HT1080 (cell line): ENCODE measurements at places on chromosomes 5 and 9.

- DNase-seq: peak; percentile 65
These were observed 159.7 kb downstream of the TLE1 start for GRCh38 chr9:81529556-81530193.

GRCh38 chr5:141850244-141850768, 27.9 kb downstream of the PCDH1 start:
- no peak for DNase-seq

DNA sequence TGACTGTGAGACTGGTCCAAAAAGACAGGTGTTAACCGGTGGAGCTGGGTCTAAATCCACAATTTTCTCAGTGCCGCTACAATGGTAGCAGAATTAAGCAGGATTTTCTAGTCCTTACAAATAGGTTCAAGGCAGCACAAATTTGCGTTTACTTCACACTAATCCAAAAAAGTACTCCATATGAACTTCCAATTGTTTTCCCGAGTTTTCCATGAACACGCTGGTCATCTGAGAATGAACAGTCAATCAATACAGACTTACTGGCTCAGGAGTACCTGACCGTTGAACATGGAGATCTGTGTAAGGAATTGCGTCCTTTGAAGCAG, 709 bp downstream of the SLC35D2 start:
- DNase-seq: no peak

- no peak for DNase-seq
These were observed 1075.4 kb upstream of the C9orf72 start for GRCh38 chr9:28648723-28649122.

DNA sequence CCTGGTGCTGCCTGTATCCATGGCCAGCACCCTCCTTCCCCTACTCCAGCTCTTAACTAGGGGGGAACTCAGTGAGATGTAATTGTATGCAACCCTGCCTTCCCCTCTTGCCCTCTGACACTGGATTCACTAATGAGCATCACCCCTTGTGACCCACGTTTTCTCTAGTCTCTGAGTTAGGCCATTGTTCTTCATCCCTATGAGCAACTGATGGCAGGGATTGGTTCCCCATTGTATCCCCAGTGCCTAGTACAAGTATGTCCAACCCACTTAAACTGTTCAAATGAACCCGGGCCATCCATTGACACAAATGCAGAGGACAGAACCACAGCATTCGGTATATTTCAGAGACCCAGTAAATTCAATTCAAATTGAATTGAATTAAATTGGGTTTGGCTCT, 77.6 kb upstream of the ASTN2 start:
- DNase-seq: no peak

- DNase-seq: no peak
These were observed 236.1 kb downstream of the CETN3 start for GRCh38 chr5:90173299-90174030.

DNA sequence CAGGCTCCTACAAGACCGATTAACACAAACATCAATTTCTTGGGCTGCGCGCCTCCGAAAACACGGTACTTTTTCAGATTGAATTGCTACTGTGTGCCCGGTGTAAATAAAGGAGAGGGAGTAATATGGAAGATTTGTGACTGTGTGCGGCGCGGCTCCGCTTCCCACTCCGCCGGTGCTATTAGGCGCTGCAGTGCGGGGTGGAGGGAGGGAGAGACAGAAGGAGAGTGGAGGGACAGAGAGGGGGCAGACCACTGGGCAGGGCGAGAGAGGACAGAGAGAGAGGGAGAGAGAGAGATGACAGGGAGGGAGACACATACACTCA, 24.7 kb upstream of the RNU6ATAC start:
- DNase-seq: no peak

DNA sequence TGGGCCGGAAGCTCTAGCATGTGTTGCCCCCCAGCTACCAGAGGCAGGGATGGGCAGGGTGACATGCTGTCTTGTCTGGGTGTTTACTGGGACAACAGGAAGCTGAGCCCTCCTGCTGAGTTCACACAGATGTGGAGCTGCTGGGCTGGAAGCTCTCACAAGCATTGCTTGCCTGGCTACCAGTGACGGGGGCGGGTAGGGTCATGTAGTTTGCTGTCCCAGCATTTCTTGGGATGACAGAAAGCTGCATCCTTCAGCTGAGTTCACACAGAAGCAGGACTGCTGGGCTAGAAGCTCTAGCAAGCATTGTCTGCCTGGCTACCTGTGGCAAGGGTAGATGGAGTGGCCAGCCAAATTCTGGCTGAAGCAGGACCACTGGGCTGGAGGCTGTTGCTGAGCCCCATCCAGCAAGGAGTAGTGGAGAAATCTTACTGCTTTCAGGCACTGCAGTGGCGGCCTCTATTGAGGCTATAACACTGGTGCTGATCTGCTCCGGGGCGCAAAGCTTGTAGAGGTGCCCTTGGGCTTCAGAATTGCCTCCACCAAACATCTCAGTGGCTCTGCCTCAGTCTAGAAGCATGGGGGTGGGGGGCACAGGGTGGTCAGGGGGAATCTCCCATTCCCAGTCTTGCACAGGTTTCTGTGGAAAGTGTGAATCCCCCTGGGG, 25.1 kb downstream of the POLK start:
- no peak for DNase-seq

DNA sequence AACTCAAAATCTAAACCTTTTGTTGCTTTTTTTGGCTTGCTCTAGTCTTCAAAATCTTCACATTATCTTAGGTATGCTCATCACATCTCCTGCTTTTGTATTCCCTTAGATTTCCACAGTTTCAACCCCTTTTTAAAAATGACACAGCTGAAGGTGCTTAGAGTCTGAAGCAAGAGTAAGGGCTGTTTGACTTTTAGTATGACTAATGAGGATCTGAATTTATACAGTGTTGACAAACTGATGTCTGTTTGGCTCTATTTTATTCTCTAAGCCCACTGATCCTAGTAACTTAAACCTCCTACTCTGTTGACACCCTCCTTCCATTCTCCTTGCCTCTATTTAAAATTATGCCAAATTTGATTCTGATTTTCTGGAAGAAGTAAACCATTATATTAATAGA, 200.1 kb downstream of the MCTP1 start:
- DNase-seq: no peak

- DNase-seq: no peak
These were observed 39.3 kb upstream of the PTGS1 start for GRCh38 chr9:122331523-122331927.

DNA sequence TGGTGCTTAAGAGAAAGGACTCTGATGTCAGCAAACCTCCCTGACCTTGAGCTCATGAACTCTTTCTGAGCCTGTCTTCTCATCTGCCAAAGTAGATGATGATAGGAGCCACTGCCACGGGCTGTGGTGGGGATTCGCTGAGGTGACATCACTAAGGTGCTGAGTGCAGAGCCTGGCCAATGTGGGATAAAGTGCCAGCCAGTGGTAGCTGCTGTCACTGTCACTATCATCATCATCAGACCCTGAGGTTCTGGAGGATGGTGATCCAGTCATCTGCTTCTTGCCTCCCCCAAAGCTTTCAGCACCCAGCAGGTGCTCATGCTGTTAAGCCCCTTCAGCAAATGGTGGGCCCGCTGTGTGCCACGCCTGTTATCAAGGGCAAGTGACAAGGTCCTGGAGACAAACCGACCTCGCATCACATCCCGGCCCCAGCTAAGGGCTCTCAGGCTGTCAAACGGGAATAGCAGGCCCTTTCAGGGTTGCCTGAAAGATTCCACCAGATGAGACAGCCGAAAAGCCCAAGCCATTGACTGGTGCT, 6.4 kb downstream of the FPGS start:
- no peak for DNase-seq

DNA sequence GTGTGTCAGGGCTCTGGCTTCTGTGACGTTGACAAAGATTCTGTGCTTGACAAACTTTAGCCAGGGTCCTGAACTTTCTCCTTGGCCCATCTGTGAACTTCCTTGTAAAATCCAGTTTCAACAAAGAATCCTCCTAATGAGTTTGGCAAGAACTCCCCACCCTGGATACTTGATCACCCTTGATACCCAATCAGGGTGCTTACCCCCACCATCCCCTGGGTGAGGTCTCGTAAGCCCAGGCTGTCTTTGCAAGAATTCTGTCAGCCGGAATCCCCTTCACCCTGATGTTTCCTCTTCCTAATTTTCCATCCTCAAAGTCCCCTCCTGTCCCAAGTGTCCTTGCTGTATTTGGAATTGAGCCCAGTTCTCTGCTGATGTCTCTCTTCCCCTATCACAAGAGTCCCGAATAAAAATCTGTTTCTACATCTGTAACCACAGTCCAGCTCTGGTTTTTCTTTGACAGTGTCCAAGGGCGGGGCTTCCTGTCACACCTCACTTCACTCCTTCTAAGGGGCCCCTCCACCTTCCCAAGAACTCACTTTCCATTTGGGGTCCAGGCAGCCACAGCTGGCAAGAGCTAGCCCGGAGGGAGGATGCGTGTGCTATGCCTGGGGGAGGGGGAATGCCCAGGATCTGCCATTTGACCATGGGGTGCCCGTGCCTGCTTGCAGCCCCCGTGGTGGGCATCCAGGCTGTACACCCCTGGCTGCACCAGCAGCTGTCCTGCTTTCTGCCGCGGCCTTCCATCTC, 2.7 kb upstream of the CARD19 start:
- DNase-seq: no peak

GRCh38 chr5:87829217-87829551, 416.5 kb upstream of the CCNH start:
- peak; percentile 86 for DNase-seq
